T-helper 1 cell treated with Interleukin-12 subunit alpha and Interleukin-12 subunit beta and Interleukin-4 antibody, amounts not matched to agents 30 ng/mL and 1 ng/mL, for 36 hours (primary cell): ENCODE measurements at places on chromosomes 12 and 14. TPM values are rescaled to one million over a fixed set of nuclear protein-coding genes. Genes with fewer than 3 reads are reported as not detected.

The DPPA3 gene
- total RNA-seq, result not detected in 2 replicates

The ACRBP gene
- total RNA-seq, result 1.0 and 1.5 TPM in 2 replicates

The GPR84 gene
- 2.4 and 3.5 TPM in 2 replicates for total RNA-seq

The RASSF9 gene
- total RNA-seq, result not detected in 2 replicates

The CELA1 gene
- 0.22 TPM in 1 of 2 replicates, not detected in the other for total RNA-seq

The SIX1 gene
- 1.2 TPM in 2 replicates for total RNA-seq

The DRAM1 gene
- 5.9 and 7.1 TPM in 2 replicates for total RNA-seq

The BLOC1S1 gene
- total RNA-seq, result 115 and 123 TPM in 2 replicates
